ENCODE measurements at places on chromosomes 7 and 10.

GRCh38 chr10:103276251-103276895 is 565 bp upstream of the INA start:
- H3K36me3 ChIP-seq, result no peaks in the 10 kb centered on the region
- peaks cover 7% of the 10 kb centered on the region for H3K4me1 ChIP-seq
- no peak overlapping the region for H3K27ac ChIP-seq
- peak overlapping the region; percentile 52 for H3K4me3 ChIP-seq
- DNase-seq, result no peak

- no peak for DNase-seq
- H3K4me3 ChIP-seq, result no peak overlapping the region
- H3K4me1 ChIP-seq, result peaks cover 12% of the 10 kb centered on the region
- no peaks in the 10 kb centered on the region for H3K36me3 ChIP-seq
- H3K27ac ChIP-seq, result no peak overlapping the region
Measured at GRCh38 chr7:106717955-106718871, 57.3 kb upstream of the CCDC71L start.

DNA sequence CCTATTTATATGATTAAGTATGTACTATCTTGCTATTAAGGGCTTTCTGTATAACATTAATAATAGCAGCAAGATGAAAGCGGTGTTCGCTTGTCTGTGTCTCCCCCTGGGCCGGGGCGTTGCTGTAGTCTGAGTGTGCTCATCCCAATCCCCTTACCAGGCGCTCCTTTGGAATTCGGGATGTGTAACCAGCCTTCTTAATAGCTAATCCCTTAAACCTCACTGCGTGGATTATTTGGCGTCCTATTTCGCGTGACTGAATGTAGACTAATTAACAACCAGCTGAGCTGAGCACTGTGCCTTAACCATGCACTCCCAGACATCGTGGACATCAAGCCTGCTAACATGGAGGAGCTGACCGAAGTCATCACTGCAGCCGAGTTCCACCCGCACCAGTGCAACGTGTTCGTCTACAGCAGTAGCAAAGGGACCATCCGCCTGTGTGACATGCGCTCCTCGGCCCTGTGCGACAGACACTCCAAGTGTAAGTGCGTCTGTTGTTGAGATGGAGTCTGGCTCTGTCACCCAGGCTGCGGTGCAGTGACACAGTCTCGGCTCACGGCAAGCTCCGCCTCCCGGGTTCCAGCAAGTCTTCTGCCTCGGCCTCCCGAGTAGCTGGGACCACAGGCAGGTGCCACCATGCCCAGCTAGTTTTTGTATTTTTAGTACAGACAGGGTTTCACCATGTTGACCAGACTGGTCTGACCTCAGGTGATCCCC is 36.6 kb downstream of the BNIP3 start:
- peaks cover 90% of the 10 kb centered on the region for H3K36me3 ChIP-seq
- no peaks in the 10 kb centered on the region for H3K4me1 ChIP-seq
- H3K4me3 ChIP-seq, result no peak overlapping the region
- H3K27me3 ChIP-seq, result no peaks in the 10 kb centered on the region
- no peak overlapping the region for H3K27ac ChIP-seq

DNA sequence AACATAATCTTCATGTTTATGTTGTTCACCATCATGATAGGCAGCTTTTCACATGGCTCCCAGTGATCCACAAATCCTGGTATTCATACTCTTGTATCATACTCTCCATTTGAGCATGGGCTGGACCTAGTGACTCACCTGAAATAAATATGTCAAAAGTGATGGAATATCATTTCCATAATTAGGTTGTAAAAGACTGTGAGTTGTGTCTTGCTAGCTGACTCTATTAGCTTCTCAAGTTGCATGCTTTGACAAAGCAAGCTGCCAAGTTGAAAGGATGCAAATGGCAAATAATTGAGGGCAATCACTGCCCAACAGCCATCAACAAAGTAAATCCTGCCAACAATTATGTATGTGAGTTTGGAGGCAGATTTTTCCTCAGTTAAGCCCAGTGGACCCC is 300.4 kb downstream of the AHR start:
- no peaks in the 10 kb centered on the region for H3K36me3 ChIP-seq
- H3K4me3 ChIP-seq, result no peak overlapping the region
- H3K27ac ChIP-seq, result no peak overlapping the region
- DNase-seq, result no peak
- no peaks in the 10 kb centered on the region for H3K27me3 ChIP-seq

DNA sequence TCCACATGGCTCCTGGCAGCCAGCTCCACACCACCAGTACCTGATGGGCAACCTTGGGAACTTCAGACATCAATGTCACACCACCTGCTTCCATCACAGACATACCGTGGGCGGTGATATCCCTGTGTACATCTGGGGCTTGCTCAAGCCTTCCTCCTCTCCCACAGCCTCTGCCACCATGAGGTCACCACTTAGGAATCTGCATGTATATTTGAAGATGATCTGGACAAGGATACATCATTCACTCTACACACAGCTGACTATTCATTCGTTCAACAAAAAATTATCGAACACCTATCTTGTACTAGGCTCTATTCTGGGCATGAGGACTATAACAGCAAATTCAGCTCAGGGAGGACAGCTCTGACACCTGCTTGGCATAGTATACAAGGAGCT is 6.8 kb downstream of the DLG5 start:
- H3K27me3 ChIP-seq, result peaks cover 36% of the 10 kb centered on the region
- H3K36me3 ChIP-seq, result no peaks in the 10 kb centered on the region
- no peak overlapping the region for H3K27ac ChIP-seq

All from activated B cell treated with CpG ODN at 0.5 μM for 24 hours (primary cell).